Glutamatergic neuron (in vitro differentiated cells): ENCODE measurements at places on chromosomes 2 and 18. TPM values are rescaled to one million over a fixed set of nuclear protein-coding genes. Genes with fewer than 3 reads are reported as not detected.

Gene REL
- total RNA-seq = 2.1 TPM

- no peak for DNase-seq
These were observed 1138.2 kb upstream of the TMEFF2 start for GRCh38 chr2:193332941-193333340.

GRCh38 chr18:5966514-5966913 is 71.2 kb upstream of the TMEM200C start:
- DNase-seq = no peak

- DNase-seq = no peak
These were observed 3.8 kb downstream of the ZFAND2B start for GRCh38 chr2:219210196-219210885.

Gene ANKRD30B
- not detected for total RNA-seq

DNA sequence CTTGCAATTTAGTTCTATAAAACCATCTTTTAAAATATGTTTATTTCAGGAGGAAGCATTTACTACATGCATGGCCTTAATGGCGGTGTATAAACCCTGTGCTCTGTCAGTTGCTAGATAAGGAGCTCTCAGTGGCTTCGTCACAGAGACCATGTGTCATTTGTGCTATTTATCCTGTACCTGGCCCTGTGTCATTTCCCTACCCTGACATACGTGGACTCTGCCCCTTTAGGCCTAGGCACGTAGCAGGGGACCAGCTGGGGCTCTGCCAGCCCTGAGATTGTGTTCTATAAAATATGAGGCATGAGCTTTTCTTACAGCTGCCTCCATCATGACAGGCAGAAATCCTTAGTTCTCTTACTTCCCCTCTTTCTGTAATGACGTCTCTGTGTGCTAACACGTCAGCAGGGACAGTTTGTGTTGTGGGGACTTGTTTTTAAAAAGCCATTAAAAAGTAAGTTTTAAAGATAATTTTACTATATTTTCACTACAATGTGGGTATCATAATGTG is 88.0 kb downstream of the ITGB1BP1 start:
- no peak for DNase-seq

Gene TTC27
- 8.3 TPM for total RNA-seq

DNA sequence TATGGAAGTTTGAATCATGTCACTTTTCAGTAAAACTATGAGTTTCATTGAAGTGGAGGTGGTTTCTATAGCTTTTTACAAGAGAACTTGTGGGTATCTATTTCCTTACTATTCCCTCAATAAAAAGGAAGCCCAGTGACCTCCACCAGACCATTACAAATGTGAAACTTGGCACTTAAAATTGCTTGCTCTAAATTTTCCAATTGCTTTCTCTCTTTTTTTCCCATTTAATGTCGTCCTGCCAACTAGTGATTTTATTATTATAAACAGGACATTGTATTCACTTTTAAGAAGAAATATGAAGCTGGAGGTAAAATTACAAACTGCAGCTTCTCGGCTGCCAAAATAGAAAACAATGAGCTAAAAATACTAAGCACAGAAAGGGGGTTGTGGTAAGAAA is 208.2 kb upstream of the ALPP start:
- DNase-seq = no peak

- DNase-seq = no peak
These were observed 429.1 kb upstream of the PKDCC start for GRCh38 chr2:41618754-41619153.

Gene CHMP3
- 68.4 TPM for total RNA-seq

- DNase-seq = no peak
These were observed 177.4 kb downstream of the TWIST2 start for GRCh38 chr2:239025096-239025801.

Gene UGT1A10
- total RNA-seq = not detected

GRCh38 chr18:3061581-3062312 is 48.8 kb upstream of the LPIN2 start:
- DNase-seq = no peak

- no peak for DNase-seq
These were observed 70.1 kb downstream of the RPE start for GRCh38 chr2:210072493-210072892.

- no peak for DNase-seq
These were observed 1108.3 kb upstream of the KLHL29 start for GRCh38 chr2:22276696-22277095.

DNA sequence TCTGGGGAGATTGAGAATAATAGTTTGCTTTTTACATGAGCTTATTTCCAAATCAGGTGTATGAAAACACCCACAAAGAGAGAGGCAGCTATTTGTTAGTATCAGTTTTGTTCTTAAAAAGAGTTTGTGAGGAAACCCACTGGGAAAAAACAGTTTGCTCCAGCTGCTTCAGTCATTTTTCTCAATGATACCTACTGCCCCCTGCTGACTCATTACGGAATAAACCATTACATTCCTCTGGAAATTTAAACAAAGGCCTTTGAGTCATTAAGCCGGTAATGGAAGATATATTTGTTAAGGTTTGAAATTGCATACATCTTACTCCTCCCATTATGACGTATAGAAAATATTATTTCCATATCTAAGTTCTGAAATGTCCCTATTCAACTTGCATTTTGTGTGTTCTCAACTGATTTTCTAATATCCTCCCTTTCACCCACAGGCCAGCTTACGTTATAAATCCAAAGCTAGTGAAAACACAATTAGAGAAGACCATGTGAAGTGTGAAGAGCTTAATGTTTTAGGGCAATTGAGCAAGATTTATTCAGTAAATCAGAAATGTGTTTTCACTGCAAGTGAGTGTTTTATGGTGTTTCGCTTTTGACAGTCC is 761.6 kb downstream of the DSC3 start:
- DNase-seq = no peak

DNA sequence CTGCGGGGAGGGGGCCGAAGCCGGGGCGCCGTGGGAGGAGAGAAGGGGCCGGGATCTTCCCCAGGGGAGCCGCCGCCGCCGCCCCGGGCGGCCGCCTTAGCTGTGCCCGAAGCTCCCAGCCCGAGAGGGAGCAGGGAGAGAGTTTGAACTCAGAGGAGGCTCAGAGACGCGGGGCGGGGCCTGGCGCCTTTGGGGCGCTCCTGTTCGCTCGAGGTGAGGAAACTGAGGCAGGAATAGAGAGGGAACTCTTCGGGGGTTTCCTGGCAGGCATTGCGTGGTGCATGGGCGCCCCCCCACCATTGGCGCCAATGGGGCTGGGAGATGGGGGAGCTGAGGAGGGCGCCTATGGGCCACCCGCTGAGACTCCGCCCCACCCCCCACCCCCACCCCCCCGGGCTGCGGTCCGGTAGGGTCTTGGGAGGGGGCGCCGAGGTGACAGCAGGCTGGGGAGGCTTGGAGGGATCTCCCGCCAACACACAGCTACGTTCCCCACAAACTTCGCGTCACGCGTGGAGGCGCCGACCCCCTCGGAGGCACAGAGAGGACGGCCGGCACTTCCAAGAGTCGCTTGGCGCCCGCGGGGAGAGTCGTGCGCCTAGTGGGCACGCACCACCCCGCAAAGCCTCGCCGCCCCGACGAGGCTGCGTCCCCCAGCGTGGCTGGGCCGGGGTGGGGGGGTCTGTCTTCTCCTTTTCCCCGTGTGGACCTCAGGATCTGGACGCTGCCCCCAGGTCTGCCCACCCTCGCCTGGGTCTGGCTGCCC is 680 bp downstream of the CTDSP1 start:
- DNase-seq = peak; percentile 49

- DNase-seq = no peak
These were observed 100.1 kb downstream of the MYCN start for GRCh38 chr2:16040271-16041010.

DNA sequence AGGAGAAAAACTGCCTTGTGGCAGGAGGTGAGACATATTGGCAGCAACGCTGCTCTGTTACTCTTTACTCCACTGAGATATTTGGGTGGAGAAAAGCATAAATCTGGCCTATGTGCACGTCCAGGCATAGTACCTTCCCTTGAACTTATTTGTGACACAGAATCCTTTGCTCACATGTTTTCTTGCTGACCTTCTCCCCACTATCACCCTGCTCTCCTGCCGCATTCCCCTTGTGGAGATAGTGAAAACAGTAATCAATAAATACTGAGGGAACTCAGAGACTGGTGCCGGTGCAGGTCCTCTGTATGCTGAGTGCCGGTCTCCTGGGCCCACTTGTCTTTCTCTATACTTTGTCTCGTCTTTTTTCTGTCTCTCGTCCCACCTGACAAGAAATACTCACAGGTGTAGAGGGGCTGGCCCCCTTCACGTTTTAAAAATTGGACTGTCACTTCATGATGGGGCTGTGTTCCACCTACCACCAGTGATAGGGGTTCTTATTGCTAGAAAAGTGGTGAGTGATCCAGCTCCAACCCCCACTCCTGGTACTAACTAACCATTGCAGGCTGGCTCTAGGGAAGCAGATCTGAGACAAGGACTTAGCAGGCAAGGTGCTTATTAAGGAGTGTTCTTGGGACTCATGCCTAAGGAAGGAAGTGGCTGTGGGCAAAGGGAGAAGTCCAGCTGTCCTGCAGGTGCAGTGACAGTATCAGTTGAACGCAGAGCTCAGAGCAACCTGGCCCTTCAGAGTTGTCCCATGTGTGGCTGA is 51.7 kb downstream of the LONRF2 start:
- DNase-seq = no peak

Gene HOXD8
- total RNA-seq = 0.27 TPM

DNA sequence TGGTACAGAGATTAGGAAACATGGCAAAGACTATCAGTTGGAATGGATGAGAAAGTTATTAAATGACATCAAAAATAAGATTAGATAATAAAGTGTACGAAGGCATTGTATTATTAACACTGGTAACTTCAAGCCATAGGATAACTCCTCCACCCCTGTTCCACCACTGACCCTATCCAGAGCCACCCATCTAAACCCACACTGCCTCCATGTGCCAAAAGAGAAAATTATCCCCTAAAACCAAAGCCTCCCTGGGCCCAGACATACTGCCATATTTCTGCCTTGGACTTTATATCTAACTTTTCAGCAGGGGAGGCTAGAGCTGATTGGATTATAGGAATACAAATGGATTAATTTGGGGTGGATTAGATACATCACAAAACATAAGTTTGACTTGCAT is 443.7 kb downstream of the BCL11A start:
- no peak for DNase-seq

Gene KCNG3
- 0.49 TPM for total RNA-seq

Gene KLHL41
- not detected for total RNA-seq

DNA sequence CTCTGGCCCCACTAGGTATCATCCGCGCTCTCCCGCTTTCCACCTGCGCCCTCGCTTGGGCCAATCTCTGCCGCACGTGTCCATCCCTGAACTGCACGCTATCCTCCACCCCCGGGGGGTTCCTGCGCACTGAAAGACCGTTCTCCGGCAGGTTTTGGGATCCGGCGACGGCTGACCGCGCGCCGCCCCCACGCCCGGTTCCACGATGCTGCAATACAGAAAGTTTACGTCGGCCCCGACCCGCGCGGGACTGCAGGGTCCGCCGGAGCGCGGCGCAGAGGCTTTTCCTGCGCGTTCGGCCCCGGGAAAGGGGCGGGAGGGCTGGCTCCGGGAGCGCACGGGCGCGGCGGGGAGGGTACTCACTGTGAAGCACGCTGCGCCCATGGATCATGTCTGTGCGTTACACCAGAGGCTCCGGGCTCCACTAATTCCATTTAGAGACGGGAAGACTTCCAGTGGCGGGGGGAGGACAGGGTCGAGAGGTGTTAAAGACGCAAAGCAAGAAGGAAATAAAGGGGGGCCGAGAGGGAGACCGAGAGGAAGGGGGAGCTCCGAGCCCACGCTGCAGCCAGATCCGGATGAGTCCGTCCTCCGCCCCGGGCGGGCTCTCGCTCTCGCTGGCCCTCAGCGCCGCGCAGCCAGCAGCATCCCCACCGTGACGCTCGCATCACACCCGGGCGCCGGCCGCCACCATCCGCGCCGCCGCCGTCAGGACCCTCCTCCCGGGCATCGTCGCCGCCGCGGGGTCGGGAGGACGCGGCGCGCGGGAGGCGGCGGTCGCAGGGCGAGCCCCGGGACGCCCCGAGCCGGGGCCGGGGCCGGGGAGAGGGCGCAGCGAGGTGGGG is 664 bp downstream of the NETO1 start:
- DNase-seq = peak; percentile 71

Gene DSC3
- total RNA-seq = 0.47 TPM

- DNase-seq = no peak
These were observed 38.6 kb upstream of the IHH start for GRCh38 chr2:219099329-219099728.

GRCh38 chr2:189379287-189379630 is 62.0 kb upstream of the WDR75 start:
- DNase-seq = no peak

GRCh38 chr2:191650896-191651773 is 26.8 kb upstream of the NABP1 start:
- DNase-seq = no peak

DNA sequence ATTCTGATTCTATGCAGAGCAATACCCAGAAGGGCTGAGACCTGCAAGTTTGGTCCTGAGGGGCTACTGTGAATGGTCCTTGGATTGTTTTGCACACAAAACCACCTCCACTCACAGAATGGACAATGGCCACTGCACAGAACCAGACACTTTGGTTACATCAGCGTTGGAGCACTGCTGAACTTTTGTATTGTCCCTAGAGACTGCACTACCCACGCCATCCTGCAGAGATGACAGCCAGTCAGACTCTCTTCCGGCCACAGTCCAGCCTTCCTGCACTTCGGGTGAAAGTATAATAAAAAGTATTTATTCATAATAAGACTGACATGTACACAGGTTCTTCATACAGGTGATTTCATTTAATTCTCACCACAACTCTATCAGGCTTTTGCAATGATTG is 35.7 kb downstream of the CELF4 start:
- no peak for DNase-seq
